ENCODE measurements at places on chromosomes 4 and X. TPM values are rescaled to one million over a fixed set of nuclear protein-coding genes. Genes with fewer than 3 reads are reported as not detected.
A peak's percentile ranks its signal among the peaks of the same experiment; 100 is the strongest.

The UGT2B10 gene
- total RNA-seq = not detected

The FOXR2 gene
- not detected for total RNA-seq

The ADH1A gene
- 1.3 TPM for total RNA-seq

The DCAF8L2 gene
- not detected for total RNA-seq

The MAGEB17 gene
- total RNA-seq = not detected

The KIF4A gene
- total RNA-seq = 4.6 TPM

DNA sequence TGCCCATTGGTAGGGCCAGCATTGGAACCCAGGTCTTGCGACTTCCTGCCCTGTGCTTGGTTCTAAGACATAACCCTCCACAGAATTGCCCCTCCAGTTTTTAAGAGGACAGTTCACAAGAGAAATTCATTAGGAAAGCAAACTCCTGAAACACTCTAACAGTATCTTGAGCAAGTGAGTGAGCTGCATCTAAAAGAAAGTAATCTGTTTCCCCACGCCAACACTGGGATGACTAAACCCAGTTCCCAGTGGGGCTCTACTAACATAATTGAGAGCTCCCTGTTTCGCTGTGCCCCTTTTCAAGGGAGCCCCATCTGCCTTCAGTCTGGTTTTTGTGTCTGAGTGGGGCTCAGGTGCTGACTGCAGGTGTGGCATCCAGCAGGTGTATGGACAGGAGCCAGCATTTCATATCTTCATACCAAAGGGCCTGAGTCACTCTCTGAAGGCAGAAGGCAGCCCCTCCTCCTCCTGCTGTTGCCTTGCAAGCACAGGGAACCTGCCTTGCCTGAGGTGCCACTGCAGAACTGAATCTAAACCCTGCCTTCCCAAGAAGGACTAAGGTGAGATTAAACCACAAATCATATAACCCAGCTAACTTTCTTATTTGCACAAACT lies 8.0 kb downstream of the AMOT start:
- H3K4me1 ChIP-seq = no peaks in the 10 kb centered on the region
- no peaks in the 10 kb centered on the region for H3K27me3 ChIP-seq
- H3K4me3 ChIP-seq = no peak overlapping the region
- no peaks in the 10 kb centered on the region for H3K36me3 ChIP-seq
- DNase-seq = peak; percentile 73

DNA sequence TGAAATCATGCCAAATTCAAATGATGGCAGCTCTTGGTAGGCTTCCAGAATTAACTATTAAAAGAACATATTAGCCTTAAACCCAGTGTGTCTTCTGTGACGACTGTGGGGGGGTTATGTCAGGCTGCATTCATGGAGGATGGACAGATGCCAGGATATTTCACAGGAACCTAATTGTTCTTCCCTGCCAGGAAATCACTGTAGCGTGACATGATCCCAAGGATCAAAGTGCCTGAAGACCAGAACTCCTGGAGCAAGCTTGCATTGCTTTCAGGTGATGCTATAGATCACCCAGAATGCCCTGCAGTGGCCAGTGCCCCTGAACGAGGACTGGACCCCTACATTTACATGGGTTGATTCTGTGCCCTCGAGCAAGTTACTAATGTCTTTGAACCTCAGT lies 1093.0 kb upstream of the TENM3 start:
- no peak for DNase-seq
- H3K27me3 ChIP-seq = no peaks in the 10 kb centered on the region
- no peak overlapping the region for H3K4me3 ChIP-seq
- H3K27ac ChIP-seq = no peak overlapping the region

GRCh38 chr4:165151734-165152133 lies 39.1 kb upstream of the TMEM192 start:
- DNase-seq = no peak
- H3K27ac ChIP-seq = no peak overlapping the region
- H3K36me3 ChIP-seq = no peaks in the 10 kb centered on the region
- H3K4me1 ChIP-seq = no peaks in the 10 kb centered on the region
- no peak overlapping the region for H3K4me3 ChIP-seq

DNA sequence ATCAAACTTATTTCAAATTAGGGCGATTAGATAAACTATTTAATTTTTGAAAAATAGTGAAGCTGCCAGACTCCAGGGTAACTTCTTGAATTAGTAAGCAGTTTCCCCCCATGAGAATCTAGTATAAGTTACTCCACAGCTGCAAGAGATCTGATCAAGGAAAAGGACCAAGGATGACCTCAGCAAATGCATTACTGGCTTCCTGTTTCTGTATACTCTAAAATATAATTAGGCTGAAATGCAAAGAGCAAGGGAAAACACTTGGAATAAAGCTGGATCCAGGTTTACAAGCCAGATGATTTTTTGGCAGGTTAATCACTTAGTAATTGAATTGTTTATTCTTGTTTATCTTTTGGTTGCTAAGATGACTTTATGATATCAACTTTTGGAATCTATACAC lies 13.4 kb upstream of the P2RY10 start:
- no peaks in the 10 kb centered on the region for H3K36me3 ChIP-seq
- no peaks in the 10 kb centered on the region for H3K4me1 ChIP-seq
- H3K27me3 ChIP-seq = no peaks in the 10 kb centered on the region
- no peak overlapping the region for H3K4me3 ChIP-seq
- no peak overlapping the region for H3K27ac ChIP-seq

GRCh38 chr4:187606581-187606980 lies 389.0 kb upstream of the ZFP42 start:
- no peaks in the 10 kb centered on the region for H3K4me1 ChIP-seq
- no peak overlapping the region for H3K27ac ChIP-seq
- H3K36me3 ChIP-seq = no peaks in the 10 kb centered on the region
- no peaks in the 10 kb centered on the region for H3K27me3 ChIP-seq

DNA sequence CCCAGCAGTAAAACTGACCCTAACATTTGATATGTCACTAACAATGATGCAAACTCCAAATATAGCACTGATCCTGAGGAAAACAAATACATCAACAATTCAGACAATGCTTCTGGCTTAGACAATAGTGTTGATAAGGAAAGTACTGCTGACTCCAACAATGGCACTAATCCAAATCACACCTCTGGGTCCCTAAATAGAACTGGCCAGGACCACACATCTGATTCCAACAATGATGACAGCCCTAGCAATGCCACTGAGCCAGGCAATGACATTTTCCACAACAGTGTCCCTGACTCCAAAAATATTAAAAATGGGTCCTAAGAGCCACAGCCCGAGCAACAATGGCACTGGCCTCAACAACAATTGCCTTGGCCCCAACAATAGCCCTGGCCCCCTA lies 243.1 kb upstream of the APOOL start:
- no peaks in the 10 kb centered on the region for H3K36me3 ChIP-seq
- H3K4me3 ChIP-seq = no peak overlapping the region
- no peaks in the 10 kb centered on the region for H3K4me1 ChIP-seq
- H3K27me3 ChIP-seq = no peaks in the 10 kb centered on the region

DNA sequence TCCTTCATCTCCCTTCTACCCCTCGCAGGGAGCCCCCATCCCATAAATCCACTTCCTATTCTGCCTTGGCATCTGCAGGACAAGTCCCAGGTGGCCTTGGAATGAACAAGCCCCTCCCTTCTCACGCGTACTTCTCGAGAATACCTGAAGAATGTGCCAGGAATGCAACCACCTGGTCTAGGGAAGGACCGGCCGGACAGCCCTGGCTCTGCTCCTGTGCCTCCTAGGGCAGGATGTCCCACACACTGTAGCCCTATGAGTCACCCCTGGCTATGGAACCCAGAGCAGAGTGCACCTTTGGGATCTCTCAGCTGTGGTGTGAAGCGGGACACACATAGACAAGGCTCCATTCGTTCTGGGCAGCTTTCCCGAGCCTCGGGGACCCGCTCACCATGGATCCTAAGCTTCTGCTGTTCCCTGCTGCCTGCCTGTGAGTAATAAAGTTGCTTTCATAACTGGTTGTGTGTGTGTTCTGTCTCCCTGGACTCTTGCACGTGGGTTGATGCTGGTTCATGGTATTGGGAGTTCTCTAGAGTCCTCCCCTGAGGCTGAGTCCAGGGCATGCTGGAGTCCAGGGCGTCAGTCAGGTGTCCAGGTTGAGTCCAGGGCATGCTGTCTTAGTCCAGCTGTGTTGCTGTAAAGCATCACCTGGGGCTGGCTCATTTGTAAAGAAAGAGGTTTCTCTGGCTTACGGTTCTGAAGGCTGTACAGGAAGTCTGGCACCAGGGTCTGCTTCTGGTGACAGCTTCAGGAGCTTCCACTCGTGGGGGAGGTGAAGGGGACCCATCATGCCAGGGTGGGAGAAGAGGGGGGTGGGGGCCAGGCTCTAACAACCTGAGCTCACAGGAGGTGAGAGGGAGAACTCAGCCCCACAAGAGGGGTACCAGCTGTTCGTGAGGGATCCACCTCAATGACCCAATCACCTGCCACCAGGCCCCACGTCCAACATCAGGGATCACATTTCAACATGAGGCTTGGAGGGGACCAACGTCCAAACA lies 7.4 kb upstream of the PDE6B start:
- DNase-seq = no peak
- no peaks in the 10 kb centered on the region for H3K4me1 ChIP-seq
- H3K27me3 ChIP-seq = peaks cover 2% of the 10 kb centered on the region
- H3K4me3 ChIP-seq = no peak overlapping the region
- H3K27ac ChIP-seq = no peak overlapping the region

- no peak for DNase-seq
- H3K27me3 ChIP-seq = no peaks in the 10 kb centered on the region
- no peak overlapping the region for H3K4me3 ChIP-seq
- no peaks in the 10 kb centered on the region for H3K36me3 ChIP-seq
- H3K27ac ChIP-seq = no peak overlapping the region
Observed at GRCh38 chrX:133215747-133216146, 2.4 kb downstream of the TFDP3 start.

DNA sequence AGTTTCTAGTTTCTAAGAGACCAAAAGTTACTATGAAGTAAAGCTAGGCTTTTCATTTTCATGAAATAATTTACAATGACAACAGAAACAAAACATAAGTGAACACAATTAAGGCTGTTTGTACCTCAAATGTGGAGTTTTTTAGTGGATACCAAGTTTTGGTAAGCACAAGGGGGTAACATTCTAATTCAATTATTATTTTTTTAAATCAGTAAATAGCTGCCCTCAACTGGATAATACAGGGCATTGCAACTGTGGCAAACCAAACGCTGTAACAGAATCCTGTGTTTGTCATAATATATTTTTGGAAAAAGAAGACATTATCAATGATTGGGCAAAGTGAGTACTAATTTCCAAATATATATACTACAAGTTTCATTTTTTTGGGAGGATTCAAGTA lies 150.3 kb downstream of the FBXW7 start:
- H3K36me3 ChIP-seq = no peaks in the 10 kb centered on the region
- no peak overlapping the region for H3K4me3 ChIP-seq
- DNase-seq = no peak
- H3K4me1 ChIP-seq = peaks cover 12% of the 10 kb centered on the region

GRCh38 chrX:15055146-15055930 lies 182.1 kb downstream of the MOSPD2 start:
- no peak overlapping the region for H3K27ac ChIP-seq
- no peaks in the 10 kb centered on the region for H3K4me1 ChIP-seq
- DNase-seq = no peak
- H3K27me3 ChIP-seq = no peaks in the 10 kb centered on the region
- H3K36me3 ChIP-seq = no peaks in the 10 kb centered on the region
- no peak overlapping the region for H3K4me3 ChIP-seq

DNA sequence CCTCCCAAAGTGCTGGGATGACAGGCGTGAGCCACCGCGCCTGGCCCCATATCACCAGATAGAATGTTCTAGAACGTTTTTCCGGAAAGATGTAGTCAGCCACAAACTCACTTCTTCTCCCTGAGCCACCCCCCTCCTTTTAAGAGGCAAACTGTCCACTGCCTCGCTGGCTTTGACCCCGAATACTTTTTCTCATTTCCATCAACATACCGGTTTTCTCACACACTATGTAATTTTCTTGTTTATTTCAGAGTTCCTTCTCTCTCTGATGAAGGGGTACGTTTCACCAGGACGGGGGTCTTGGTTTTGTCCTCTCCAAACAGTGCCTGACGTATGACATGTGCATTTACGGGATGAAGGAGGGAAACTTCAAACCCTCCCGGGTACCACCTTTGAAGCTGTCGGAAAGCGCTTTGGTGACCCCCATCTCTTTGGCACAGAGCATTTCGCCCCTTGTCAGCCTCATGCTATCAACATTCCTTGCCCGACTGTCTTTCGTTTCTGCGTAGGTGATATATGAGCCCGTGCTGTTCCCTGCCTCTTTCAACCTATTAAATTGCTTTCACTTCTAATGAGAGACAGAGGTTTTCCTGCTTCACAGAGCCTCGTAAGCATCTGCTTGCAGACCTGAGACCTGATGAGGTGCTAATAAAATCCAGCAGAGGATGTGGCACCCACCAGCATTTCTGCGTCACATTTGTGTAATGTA lies 73.8 kb downstream of the CRLF2 start:
- H3K27ac ChIP-seq = no peak overlapping the region
- no peaks in the 10 kb centered on the region for H3K36me3 ChIP-seq
- H3K27me3 ChIP-seq = no peaks in the 10 kb centered on the region
- no peak overlapping the region for H3K4me3 ChIP-seq

DNA sequence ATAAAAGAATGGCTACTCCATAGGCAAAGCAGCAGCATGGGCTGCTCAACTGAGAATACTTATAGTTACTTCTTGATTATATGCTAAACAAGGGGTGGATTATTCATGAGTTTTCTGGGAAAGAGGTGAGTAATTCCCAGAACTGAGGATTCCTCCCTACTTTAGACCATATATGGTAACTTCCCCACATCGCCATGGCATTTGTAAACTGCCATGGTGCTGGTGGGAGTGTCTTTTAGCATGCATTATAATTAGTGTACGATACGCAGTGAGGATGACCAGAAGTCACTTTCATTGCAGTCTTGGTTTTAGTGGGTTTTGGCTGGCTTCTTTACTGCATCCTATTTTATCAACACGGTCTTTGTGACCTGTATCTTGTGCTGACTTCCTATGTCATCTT lies 141.5 kb downstream of the MAGEB17 start:
- no peaks in the 10 kb centered on the region for H3K36me3 ChIP-seq
- no peak for DNase-seq
- no peak overlapping the region for H3K4me3 ChIP-seq
- H3K27ac ChIP-seq = no peak overlapping the region
- H3K4me1 ChIP-seq = no peaks in the 10 kb centered on the region

GRCh38 chr4:177632481-177632880 lies 190.2 kb upstream of the AGA start:
- H3K27me3 ChIP-seq = no peaks in the 10 kb centered on the region
- no peaks in the 10 kb centered on the region for H3K36me3 ChIP-seq
- no peak overlapping the region for H3K27ac ChIP-seq
- H3K4me3 ChIP-seq = no peak overlapping the region
- no peaks in the 10 kb centered on the region for H3K4me1 ChIP-seq

DNA sequence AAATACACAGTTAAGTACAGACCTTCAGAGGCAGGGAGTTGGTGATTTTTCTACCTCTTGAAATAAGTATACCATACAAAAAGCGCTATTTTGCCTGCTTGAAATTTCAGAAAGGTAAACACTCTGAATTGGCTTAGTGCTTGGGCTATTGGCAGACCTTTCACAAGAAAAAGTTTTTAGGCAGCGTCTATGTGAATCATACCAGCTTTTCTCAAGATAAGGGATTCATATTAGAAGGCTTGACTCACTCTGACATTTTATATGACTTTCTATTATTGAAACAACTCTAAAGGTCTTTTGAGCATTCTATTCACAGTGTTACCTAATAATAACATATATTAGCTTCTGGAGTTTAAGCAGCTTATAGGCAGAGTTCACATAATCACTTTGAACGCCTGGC lies 286.4 kb upstream of the FAT1 start:
- H3K36me3 ChIP-seq = no peaks in the 10 kb centered on the region
- peak; percentile 16 for DNase-seq
- H3K27ac ChIP-seq = no peak overlapping the region
- H3K4me3 ChIP-seq = no peak overlapping the region
- no peaks in the 10 kb centered on the region for H3K4me1 ChIP-seq

- H3K4me3 ChIP-seq = no peak overlapping the region
Observed at GRCh38 chr4:123125477-123125876, 203.1 kb upstream of the NUDT6 start.
